Nucleus accumbens (tissue), 56 donors: ENCODE measurements at places on chromosomes 13 and 19.

- DNase-seq: peak; percentile 25
Measured at GRCh38 chr13:112931028-112931934, 37.7 kb upstream of the MCF2L start.

GRCh38 chr13:30440910-30441703 lies 18.8 kb downstream of the UBE2L5 start:
- no peak for DNase-seq

- DNase-seq: no peak
Measured at GRCh38 chr13:113275387-113275786, 21.7 kb upstream of the LAMP1 start.

DNA sequence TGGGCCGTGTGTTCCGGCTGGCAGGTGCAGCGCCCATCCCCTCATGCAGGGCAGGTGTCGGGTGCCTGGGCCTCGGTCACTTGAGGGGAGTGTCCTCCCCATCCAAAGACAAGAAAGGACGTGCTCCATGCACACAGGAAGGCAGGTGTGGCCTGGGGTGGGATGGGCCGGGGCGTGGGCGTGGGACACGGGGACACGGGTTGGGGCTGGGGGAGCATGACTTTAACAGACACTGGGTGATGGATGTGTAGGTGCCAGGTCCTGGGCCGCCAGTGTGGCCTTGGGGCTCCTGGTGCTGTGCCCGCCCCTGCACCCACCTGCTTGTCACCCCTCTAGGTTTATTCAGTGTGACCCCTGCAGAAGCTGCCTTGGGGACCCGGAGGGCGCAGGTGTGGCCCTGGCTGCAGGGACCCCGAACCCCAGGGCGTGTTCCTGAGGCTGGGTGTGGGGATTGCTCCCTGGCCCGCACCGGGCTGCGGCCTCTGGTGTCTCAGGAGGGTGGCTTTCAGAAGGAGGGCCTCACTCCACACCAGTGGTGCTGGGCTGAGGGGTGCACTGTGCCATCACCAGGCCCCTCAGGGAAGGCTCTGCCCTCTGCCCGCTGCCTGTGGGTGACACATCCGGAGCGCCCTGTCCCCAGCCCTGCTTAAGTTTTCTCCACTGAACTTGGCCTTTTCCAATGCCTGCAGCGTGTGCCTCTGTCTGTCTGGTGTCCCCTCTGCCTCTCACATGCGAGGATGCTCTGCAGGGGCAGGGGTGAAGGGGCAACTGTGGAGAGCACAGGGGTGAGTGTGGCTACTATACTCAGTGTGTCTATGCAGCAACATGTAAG lies 5.2 kb downstream of the TMEM255B start:
- no peak for DNase-seq

DNA sequence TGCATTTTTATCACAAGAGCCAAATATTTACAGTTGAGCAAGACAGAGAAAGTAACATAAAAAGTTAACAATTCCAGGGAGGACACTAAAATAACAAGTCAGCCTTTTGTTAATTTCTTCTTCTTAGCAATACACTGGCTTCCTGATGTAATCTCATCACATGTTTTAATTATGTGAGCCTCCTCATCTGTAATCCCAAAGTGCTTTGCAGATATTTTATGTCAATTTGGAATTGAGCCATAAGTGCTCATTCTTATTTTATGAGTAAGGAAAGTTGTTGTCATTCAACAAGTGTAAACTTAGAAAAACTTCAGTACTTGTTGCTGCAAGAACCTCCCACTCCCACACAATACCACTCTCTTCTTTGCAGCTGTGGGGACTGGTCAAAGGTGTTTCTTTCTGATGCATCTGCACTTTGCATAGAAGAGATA lies 223.6 kb downstream of the GPC6 start:
- no peak for DNase-seq

DNA sequence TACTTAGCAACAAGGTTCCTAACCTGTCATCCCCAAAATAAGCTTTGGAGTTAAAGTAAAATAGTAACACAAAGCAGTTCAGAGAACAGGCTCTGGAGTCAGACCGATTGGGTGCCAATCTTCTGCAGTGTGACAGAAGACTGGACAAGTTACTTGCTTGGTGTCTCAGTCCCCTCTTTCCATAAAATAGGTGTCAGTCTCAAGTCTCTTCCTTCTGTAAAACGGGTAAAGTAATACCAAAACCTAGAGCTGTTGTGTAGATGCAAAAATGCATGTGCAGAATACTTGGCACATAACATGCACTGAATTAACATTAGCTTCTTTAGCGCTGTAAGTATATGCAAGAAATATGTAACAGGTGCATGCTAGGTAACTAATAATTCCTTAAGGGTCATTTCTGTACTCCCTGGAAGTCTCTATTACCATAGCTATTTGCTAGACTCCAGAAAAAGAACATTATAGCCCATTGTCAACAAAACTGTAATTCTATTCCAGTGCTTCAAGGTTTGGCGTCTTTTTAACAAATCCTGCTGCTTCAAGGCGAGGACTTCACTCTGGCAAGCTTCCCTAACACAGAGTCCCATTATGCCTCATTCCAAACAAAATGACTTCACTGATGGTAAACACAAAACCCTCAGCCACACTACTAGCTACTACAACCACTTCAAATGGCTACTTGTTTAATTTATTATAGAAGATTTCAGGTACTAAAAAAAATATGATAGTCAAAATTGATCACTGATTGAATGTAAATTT lies 32.8 kb downstream of the ELF1 start:
- DNase-seq: no peak

- peak; percentile 78 for DNase-seq
Measured at GRCh38 chr19:37594982-37595382, 306 bp downstream of the ZNF540 start.

DNA sequence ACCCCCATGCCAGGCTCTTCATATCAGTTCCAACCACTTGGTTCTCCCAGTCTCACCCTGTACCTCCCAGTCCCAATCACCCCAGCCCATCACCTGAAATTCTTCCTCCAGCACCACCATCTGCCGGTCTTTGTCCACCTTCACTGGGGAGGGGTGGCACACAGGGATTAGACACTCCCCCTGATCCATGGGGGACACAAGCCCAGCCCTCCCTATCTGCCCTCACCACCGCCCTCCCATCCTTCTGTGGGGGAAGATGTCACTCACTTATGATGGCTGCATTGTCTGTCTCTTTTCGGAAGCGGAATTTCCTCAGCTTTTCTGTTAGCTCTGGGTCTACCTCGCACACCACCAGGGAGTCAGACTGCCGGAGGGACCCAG lies 685 bp downstream of the GMFG start:
- DNase-seq: no peak

GRCh38 chr19:14795078-14795721 lies 16.8 kb upstream of the ADGRE2 start:
- no peak for DNase-seq

GRCh38 chr19:43628646-43629326 lies 9.4 kb upstream of the ZNF428 start:
- DNase-seq: no peak

GRCh38 chr19:49927526-49928264 lies 1.3 kb upstream of the ATF5 start:
- no peak for DNase-seq

GRCh38 chr13:39916330-39916729 lies 260.9 kb downstream of the COG6 start:
- DNase-seq: no peak

GRCh38 chr13:73141292-73141771 lies 82.5 kb downstream of the KLF5 start:
- DNase-seq: no peak

DNA sequence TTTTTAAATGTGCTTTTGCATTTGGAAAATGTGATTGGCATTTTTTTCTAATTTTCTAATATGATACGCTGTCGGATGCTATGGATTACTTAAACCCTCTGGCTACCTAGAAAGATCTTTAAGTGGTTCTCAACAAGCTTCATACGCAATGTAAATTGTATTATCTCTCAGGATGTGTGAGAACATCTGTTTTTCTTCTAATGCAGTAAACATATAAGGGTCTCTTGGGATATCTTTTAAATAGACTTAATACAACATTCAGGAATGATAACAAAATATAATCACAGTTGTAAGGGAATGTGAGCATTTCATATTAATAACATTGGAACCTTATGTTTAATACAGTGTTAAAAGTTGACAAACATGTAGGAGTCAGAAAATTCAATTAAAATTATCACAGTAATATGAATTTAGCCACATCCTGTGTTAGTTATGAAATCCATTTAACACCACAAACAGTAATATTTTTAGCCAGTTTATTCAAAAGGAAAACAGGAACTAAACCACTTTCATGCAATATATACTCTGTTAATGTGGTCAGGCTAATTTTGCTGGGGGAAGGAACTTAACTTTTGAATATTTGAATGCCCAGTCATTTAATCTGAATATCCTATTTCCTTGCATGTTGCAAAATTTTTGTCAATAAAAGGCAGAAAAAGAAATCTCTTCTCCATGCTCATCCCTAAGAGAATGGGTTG lies 15.0 kb upstream of the ALOX5AP start:
- DNase-seq: no peak

GRCh38 chr13:41700790-41701310 lies 243.5 kb downstream of the RGCC start:
- DNase-seq: no peak

DNA sequence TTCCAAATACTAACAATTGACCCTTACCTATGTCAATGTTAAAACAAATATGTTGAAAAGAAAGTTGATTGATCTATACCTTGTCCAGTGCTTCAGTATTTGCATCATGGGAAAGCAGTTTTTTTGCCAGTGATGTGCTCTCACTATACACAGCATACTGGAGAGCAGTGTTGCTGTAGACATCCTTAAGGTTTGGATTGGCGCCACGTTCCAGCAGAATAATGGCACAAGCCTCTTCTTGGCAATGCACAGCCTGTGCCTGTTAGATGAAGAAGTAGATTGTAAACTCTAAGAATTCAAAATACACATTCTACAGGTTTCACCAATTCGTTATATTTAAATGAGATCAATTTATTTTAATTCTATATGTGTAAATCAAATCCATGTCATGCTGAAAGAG lies 43.9 kb upstream of the C1QTNF9B start:
- no peak for DNase-seq

GRCh38 chr13:42355092-42355485 lies 83.1 kb downstream of the AKAP11 start:
- no peak for DNase-seq

DNA sequence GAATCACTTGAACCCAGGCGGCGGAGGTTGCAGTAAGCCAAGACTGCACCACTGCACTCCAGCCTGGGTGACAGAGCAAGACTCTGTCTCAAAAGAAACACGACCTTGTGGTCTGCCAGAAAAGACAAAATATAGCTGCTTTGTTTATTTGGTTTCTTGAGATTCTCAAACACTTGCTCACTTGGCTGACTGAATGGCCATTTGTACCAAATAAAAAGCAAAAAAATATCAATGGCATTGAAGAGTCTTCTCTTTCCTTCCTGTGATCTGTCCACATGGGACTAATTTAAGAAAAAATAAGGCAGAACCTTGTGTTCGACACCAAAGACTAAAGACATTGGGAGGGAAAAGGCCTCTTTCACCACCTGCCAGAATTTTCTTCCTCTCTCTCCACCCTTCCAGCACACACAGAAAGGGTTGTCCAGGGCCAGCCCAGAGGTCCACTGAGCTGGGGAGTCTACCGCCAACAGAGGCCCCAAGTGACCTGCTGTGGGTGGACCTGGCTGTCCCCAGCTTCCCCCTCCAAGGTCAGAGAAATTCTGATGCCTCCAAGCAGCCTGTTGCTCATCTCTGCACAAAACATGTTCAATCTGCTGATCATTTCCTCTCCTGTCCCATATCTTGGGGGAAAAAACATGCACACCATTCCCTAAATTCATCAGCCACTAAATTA lies 5.9 kb downstream of the BRME1 start:
- DNase-seq: peak; percentile 2

DNA sequence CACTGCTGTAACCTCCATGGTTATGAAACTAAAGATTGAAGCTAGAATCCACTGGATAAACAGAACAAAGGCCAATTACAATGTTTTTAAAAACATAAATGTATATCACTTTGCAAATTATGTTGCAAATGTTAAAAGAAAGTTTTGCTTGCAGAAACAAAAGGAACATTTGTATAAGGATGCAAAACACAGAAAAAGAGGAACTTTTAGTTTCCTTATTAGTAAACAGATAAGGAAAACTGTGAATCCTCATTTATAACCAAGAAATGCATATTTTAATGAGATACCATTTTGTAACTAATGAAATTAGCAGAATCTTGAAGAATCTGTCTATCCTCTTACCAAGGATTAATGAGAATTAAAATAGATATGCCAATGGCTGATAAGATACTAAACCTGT lies 32.3 kb downstream of the LPAR6 start:
- DNase-seq: no peak

DNA sequence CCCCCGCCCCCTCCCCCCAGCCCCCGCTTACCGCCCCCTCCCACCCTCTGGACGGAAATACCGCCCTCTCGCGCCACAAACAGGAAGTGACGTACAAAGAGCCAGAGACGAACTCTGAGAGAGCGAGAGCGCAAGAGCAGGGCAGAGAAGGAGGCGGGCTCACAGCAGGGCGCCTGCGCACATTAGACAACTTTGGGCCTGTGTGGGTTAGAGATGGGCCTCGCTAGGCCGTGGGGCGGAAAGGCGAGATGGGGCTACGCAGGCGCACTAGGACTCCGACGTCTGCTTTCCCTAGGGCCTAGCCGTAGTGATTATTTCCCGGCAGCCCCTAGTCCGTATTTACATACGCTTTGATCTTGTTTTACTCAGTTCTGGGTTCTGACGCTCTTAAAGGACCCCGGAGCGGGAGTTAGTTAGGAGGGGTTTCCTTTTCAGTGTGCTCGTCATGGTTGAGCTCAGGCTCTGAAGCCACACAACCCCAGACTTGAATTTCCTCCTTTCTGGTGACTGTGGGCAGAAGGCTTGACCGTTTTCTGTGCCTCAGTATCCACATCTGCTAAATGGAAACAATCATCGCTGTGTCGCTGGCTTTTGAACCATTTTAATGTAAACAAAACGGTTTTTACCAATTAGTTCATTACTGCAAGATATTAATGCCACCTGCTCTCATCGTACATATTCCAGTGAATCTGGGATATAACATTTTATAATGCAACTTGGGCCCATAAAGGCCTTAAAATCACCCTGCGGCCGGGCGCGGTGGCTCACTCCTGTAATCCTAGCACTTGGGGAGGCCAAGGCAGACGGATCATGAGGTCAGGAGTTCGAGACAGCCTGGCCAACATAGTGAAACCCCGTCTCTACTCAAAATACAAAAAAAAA lies 449 bp upstream of the AKT2 start:
- DNase-seq: peak; percentile 98

DNA sequence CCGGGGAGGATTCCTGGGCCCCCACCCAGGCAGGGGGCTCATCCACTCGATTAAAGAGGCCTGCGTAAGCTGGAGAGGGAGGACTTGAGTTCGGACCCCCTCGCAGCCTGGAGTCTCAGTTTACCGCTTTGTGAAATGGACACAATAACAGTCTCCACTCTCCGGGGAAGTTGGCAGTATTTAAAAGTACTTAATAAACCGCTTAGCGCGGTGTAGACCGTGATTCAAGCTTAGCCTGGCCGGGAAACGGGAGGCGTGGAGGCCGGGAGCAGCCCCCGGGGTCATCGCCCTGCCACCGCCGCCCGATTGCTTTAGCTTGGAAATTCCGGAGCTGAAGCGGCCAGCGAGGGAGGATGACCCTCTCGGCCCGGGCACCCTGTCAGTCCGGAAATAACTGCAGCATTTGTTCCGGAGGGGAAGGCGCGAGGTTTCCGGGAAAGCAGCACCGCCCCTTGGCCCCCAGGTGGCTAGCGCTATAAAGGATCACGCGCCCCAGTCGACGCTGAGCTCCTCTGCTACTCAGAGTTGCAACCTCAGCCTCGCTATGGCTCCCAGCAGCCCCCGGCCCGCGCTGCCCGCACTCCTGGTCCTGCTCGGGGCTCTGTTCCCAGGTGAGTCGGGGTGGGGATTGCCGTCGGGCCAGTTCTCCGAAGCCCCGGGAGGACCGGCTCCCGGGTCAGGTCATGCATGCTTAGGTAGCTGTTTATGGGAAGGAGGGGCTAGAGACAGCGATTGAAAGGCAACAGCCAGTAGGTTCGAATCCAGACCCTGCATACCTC lies at the start of gene ICAM1:
Gene ICAM1 (plus strand): TSS at position 505 of the 779 bp plus-strand sequence. CDS start 40 bp downstream, at position 545.
- DNase-seq: no peak
